CD8-positive, alpha-beta T cell (primary cell): ENCODE measurements at places on chromosomes 1 and 21.

- DNase-seq, result no peak
These were observed 53.6 kb upstream of the EFHD2 start for GRCh38 chr1:15355968-15356625.

GRCh38 chr1:2350501-2350900, 40.9 kb downstream of the MORN1 start:
- DNase-seq, result no peak

DNA sequence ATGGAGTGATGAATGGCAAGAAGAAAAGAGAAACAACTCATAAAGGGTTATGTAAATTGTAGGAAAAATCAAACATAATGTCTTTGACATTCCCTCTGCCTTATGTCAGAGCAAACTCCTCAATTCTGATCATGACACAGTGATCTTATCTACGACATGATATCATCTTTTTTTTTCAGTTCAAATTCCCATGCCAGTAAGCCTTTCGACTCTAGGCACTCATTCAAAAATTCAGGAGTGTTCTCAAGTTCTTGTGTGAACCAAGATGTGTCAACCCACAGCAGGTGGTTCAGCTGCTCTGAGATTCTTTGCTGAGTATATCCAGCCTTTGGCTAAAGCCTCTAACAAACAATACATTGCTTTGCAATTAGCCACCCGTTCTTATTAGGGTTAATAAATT, 97.1 kb upstream of the ESRRG start:
- no peak for DNase-seq

- peak; percentile 62 for DNase-seq
These were observed 52.9 kb upstream of the CD46 start for GRCh38 chr1:207698822-207699483.

DNA sequence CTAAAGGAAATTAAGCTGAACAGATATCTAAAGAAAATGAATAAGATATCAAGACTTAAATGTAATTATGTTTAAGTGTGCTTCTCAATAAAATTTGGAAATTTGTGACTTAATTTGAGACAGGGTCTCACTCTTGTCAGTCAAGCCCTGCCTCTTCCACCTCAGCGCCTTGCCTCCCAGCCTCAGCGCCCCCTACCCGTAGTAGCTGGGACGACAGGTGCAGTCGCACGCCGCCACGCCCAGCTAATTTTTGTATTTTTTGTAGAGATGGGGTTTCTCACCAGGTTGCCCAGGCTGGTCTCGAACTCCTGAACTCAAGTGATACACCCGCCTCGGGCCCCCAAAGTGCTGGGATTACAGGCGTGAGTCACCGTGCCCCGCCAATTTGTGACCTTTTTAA, 117.0 kb downstream of the CLEC20A start:
- DNase-seq, result no peak

GRCh38 chr1:184860985-184861754, 106.5 kb upstream of the EDEM3 start:
- DNase-seq, result no peak

GRCh38 chr1:6603915-6604558, 1.4 kb upstream of the KLHL21 start:
- DNase-seq, result peak; percentile 35

- peak; percentile 11 for DNase-seq
These were observed 59.2 kb downstream of the WNT9A start for GRCh38 chr1:227888404-227889046.

GRCh38 chr1:168553680-168554553, 10.1 kb upstream of the XCL2 start:
- no peak for DNase-seq

GRCh38 chr1:97864615-97865014, 56.2 kb downstream of the DPYD start:
- DNase-seq, result no peak

- no peak for DNase-seq
These were observed 90.0 kb upstream of the KRTAP19-8 start for GRCh38 chr21:31128234-31128633.

DNA sequence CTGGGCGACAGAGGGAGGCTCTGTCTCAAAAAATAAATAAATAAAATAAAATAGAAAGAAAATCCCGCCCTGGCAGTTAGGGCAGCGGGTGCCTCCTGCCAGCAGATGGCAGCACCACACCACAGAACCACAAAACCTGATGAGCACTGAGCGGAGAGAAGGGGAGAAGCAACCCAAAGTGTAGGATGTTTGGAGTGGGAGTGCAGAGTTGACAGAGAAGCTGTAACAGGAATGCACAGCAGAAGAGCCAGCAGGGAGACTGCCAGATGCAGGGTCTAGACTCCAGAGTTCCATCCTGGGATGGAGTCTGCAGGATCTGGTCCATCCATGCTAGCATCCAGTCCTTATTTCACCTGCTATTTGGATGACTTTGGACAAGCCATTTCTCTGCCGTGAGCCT, 29.7 kb upstream of the KIRREL1 start:
- peak; percentile 32 for DNase-seq

- DNase-seq, result no peak
These were observed 717.3 kb downstream of the MRPL39 start for GRCh38 chr21:24890021-24890420.

DNA sequence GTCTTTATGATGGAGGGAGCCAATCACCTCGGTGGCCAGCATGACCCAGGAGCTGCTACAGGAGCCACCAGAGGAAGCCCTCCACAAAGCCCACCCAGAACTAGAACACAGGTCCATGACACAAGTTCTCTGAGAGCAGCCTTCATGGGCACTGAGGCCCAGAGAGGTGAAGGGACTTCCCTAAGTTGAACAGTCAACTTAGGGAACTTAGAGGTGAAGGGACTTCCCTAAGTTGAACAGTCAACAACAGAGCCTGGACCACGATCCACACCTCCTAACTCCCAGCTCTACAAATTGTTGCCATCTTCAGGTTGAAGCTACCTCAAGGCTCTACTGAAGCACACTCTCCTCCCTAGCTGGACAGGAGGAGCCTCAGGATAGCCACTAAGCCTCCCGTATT, 132.7 kb downstream of the CCDC185 start:
- DNase-seq, result peak; percentile 13

GRCh38 chr1:58896246-58897183, 112.7 kb upstream of the JUN start:
- DNase-seq, result no peak

DNA sequence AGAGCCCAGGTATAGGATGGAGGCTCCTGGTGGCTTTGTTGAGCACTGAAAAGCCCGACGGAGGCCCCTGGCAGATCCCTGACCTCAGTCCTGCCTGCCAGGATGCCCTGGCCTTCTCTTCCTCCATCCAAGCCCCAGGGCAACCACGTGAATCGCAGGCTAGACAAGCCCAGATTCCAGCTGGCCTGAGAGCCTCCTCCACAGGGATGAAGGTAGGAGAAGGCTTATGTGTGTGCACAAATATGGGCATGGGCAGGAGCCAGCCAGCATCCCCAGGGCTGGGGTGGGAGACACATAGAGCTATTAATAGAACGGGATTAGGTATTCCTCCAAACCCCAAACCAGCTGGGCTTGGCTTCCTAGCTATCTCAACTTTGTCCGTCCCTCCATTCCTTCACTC, 4.0 kb upstream of the EXTL1 start:
- DNase-seq, result no peak

GRCh38 chr1:10188133-10188650, 22.2 kb upstream of the KIF1B start:
- no peak for DNase-seq

GRCh38 chr1:51491166-51491981, 27.7 kb downstream of the EPS15 start:
- no peak for DNase-seq
